ENCODE measurements at places on chromosomes 1 and 21.

DNA sequence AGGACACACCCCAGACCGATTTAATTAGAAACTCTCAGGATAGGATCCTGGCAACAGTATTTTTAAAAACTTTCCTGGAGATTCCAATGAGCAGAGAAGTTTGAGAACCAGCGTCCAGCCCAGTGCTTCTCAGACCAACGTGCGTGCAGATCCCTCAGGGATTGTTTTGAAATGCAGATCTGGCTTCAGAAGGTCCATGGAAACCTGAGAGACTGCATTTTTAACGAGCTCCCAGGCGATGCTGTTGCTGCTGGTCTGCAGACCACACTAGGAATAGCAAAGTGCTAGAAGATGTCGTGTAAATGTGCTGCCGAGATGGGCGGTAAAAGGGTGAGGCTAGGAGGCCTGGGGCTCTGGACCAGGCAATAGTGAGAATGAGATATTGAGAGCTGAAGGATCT is 18.4 kb upstream of the CASQ1 start:
- no peak for DNase-seq

DNA sequence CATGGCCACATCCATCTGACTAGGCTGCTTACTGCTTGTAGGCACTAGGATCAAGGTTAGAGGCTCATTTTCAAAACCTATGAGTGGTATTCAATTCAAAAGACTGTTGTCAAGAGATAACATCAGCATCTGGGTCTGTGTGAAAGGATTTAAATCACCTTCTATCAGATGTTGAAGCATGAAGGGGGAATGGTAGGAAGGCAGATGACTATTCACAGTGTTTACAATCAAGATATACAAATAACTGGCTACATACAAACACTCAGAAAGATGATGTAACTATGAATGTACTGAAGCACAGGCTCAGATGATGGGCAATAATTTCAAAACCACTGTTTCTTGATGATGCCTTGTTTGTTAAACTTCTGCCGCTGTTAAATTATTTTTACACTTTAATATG is 249.2 kb downstream of the SLC45A1 start:
- no peak for DNase-seq

GRCh38 chr21:26164311-26164710 is 6.3 kb downstream of the APP start:
- DNase-seq = no peak

- no peak for DNase-seq
These were observed 115.1 kb downstream of the TOMM20 start for GRCh38 chr1:235013512-235013911.

GRCh38 chr1:245225322-245226202 is 70.8 kb downstream of the KIF26B start:
- no peak for DNase-seq

DNA sequence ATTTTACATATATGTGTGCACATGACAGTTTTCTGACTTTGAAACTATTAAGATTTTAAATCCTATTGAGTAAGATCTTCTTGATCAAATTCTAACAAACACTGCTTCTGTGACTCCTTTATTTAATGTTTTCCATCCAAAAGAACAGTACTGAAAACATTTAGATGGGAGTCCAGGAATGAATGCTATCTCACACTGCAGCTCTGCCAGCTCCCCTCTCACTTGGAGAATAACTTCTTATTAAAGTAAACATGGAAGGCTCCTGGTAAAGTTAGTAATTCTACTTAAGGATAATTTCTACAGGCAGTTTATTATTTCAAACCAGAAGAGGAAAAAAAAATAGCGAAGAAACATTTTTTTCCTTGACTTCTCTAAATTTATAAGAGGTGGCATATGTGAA is 349.1 kb downstream of the DPYD start:
- DNase-seq = no peak

DNA sequence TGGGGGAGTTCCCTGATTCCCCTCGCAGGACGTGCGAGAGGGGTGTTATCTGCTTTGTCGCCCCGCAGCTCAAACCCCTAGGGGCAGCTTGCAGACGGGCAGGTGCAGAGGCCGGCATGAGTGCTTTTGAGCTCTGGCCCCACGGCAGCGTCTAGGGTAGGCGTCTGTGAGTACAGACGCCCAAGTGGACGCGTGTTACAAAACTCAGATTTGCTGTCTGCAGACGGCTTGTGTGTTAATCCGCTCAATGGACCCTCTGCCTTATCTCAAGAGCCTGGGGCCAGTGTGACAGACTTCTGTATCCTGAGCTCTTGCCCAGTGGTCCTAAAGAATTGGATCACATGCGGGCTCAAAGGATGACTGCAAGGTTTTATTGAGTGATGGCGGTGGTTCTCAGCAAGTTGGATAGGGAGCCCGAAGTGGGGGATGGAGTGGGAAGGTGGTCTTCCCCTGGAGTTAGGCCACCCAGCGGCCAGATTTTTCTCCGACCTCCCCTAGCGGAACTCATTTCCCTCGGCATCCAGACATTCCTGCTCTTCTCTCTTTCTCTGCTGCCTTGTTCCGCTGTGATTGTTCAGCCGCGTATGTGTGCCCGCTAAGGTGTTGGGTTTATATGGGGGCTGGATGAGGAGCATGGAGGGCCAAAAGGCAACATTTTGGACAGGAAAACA is 9.4 kb downstream of the CFHR4 start:
- DNase-seq = no peak

DNA sequence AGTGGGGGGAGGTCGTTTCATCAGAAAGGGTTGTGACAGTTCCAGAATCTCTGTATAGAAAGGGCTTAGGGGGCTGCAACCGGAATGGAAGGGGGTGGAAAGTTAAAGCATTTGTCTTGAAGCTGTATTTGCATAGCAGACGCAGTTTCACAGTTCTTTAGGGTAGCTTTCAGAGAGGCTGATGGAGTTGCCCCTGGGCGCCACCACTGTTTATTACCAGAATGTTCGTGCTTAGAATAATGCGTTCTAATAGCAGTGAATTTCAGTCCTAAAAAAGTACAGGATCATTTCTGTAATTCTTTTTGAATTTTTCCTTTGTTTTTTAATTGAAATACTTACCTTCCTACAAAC is 1.3 kb downstream of the EXO1 start:
- no peak for DNase-seq

DNA sequence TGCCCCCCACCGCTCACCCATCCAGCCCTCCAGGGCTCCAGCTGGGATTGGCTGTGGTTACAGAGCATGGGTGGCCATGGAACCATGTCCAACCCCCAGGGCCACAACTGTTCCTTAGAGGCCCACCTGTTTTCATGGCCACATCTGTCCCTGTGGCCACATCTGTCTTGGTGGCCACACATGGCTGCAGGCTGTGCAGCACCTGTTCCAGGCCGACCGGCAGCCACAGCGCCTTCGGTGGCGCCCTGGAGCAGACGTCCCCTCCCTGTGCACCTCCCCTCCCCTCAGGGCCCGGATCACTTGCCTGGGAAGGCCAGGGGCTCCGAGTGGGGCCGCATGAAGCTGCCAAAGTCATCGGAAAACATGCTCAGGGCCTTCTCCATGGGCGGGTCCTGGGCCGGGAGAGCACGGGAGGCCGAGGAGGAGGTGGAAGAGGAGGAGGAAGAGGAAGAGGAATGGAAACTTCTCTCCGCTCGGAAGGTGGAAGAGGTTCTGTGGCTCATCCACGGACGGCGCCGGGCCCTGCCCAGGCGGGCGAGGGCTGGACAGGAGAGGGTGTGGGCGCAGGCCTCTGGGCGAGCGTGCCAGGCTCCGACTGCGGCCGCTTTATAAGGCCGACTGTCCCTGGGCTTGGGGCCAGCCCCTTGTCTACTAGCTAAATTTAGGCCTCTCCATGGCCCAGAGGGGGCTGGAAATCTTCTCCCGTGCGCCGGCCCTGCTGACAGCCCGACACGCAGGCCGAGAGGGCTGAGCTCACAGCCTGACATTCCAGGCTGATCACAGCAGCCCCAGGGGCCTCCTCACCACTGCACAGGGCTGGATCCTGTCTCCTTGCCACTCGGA is at the start of gene HSPB7:
TSS of gene HSPB7 (minus strand) at position 583 of the 843 bp plus-strand sequence. CDS start at position 503, 80 bp downstream.
- DNase-seq = no peak

GRCh38 chr21:34126691-34127090 is 53.3 kb downstream of the MRPS6 start:
- no peak for DNase-seq

Measured in activated CD4-positive, CD25-positive, alpha-beta regulatory T cell (primary cell).